Osteoblast (primary cell): ENCODE measurements at places on chromosomes 4 and X. TPM values are rescaled to one million over a fixed set of nuclear protein-coding genes. Genes with fewer than 3 reads are reported as not detected.

DNA sequence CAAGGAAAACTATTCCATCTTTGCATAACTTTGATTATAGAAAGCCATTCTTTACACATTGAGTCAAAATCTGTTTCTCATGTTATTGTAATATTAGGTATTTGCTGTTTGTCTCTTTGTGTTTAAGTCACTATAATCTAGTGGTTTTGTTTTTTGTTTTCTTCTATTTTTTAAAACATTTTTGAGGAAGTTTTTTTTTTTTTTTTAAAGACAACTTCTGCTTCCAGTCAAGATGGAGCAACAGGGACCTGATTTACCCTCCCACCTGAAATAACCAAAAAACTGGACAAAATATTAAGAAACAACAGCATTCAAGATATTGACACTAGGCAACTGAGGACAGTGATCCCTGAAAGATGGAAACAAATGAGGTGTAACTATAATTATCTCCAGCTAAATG lies 18.4 kb upstream of the NSUN7 start:
- H3K4me1 ChIP-seq = no peaks in the 10 kb centered on the region
- DNase-seq = no peak
- peaks cover 6% of the 10 kb centered on the region for H3K27me3 ChIP-seq
- H3K36me3 ChIP-seq = no peaks in the 10 kb centered on the region

LRAT gene
- total RNA-seq = not detected in 2 replicates

CXCL1 gene
- total RNA-seq = 0.29 and 4.7 TPM in 2 replicates

DNA sequence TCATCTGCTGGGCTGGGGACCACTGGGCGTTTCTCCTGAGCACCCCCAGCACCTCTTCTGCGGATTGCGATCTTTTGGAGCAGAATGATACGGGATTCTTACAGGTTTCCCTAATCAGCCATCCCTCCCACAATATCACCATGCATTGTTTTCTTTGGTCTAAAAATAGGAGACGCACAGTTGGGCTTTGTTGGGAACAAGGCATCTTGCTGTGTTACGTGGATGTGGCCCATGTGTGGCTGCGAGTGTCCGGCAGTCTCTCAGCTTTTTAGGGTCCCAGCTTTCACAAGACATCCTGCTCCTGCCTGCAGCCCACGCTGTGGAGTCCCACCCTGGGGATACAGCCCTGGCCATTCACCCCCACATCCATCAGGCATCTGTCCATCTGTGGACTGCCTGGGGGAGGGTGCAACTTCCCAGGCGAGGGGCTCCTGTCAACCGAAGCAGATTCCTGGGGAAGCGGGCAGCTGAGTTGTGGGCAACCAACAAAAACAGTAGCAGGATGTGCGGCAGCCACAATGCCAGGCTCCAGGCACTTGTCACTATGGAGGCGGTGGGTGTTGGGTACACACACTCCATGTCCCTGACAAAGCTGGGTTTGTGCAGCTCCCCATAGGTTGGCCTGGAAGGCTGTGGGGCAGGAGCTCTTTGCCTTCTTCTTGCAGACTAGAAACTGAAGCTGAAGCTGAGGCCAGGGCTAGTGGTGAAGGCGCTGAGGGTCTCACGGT lies 185.5 kb upstream of the PSAPL1 start:
- H3K27me3 ChIP-seq = peaks cover 18% of the 10 kb centered on the region
- H3K36me3 ChIP-seq = no peaks in the 10 kb centered on the region
- H3K27ac ChIP-seq = no peak overlapping the region
- H3K4me3 ChIP-seq = no peak overlapping the region
- H3K4me1 ChIP-seq = peaks cover 7% of the 10 kb centered on the region
- DNase-seq = peak; percentile 76

DNA sequence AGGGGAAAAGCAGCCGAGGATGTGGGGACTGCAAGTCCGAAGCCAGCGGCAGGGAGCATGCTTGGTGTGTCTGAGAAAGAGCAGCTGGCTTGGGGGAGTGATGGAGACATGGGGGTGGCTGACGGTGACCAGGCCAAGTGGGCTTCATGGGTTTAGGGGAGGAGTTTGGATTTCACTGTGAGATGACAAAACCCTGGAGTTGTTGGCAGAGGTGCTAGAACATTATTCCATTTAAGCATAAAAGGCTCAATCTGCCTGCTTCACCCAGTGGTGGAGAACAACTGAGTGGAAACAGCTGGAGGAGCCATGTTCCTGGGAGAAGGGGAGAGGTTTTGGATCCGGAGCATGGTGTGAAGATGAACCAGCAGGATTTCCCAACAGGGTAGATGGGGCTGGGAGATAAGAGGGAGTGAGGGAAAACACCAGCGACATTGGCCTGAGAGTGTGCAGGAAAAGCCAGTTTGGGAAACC lies 318.0 kb upstream of the TAPT1 start:
- DNase-seq = no peak
- no peaks in the 10 kb centered on the region for H3K4me1 ChIP-seq
- H3K27me3 ChIP-seq = no peaks in the 10 kb centered on the region

- no peaks in the 10 kb centered on the region for H3K4me1 ChIP-seq
- peaks cover 11% of the 10 kb centered on the region for H3K36me3 ChIP-seq
- H3K27ac ChIP-seq = no peak overlapping the region
- H3K4me3 ChIP-seq = no peak overlapping the region
Observed at GRCh38 chr4:107906458-107907100, 24.8 kb upstream of the CYP2U1 start.

DNA sequence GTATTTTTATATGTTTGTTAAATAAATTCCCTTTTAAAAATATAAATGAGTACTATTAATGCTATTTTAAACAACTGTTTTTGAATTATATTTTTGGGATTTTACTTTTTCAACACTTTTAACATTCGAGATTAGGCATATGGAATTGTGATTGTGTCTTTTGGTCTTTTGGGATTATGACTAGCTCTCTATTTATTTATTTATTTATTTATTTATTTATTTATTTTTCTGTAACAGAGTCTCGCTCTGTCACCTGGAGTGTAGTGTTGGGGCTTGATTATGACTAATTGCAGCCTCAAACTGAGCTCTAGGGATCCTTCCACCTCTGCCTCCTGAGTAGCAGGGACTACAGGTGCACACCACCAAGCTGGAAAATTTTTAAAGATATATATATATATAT lies 1101.6 kb downstream of the FAM133A start:
- no peak for DNase-seq
- no peaks in the 10 kb centered on the region for H3K27me3 ChIP-seq
- no peak overlapping the region for H3K27ac ChIP-seq

GRCh38 chrX:134173541-134174272 lies 63.3 kb upstream of the CCDC160 start:
- no peak overlapping the region for H3K4me3 ChIP-seq
- no peak for DNase-seq
- no peaks in the 10 kb centered on the region for H3K36me3 ChIP-seq
- peaks cover 11% of the 10 kb centered on the region for H3K27me3 ChIP-seq
- H3K4me1 ChIP-seq = no peaks in the 10 kb centered on the region

DNA sequence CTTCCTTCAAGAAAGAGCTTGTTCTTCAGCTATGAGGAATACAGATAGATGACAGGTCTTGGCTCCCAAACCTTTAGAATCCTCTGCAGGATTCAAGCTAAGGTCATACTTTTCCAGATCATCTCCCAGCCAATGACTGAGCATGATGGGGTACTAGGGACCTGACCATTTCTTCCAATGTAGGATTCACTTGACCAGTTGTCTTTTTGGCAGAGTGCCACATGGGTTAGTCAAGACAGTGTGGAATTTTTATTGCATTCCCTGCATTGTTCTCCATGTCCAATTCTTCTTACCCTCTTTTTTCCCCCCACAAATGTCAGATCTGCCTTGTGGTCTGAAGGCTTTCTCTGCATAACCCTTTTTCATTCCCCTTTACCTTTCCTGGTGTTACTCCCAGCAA lies 99.5 kb downstream of the CCSER1 start:
- H3K4me1 ChIP-seq = no peaks in the 10 kb centered on the region
- no peaks in the 10 kb centered on the region for H3K36me3 ChIP-seq
- no peak overlapping the region for H3K27ac ChIP-seq
- H3K4me3 ChIP-seq = no peak overlapping the region
- DNase-seq = no peak
- no peaks in the 10 kb centered on the region for H3K27me3 ChIP-seq

DNA sequence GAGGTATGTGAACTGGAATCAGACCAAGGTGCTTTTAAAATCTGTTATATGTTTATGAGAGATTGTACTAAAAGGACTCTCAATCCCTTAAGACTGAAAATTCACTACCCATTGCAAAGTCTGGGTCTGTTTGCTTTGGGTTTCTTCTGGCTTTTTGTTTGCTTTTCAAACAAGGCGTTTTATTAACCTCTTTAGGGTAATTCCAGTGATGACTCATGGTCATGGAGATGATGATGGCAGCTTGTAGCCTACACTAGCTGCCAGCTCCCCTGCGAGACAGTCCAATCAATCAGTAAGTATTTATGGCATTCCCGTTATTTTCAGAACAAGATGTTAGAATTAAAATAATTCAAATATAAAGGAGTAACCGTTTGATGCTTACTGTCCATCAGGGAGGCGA lies 643.8 kb upstream of the FTHL17 start:
- no peak for DNase-seq
- no peaks in the 10 kb centered on the region for H3K4me1 ChIP-seq
- no peaks in the 10 kb centered on the region for H3K36me3 ChIP-seq
- H3K27me3 ChIP-seq = no peaks in the 10 kb centered on the region
- H3K27ac ChIP-seq = no peak overlapping the region

GRCh38 chrX:14932136-14932535 lies 58.9 kb downstream of the MOSPD2 start:
- no peak for DNase-seq
- peaks cover 1% of the 10 kb centered on the region for H3K4me1 ChIP-seq
- no peaks in the 10 kb centered on the region for H3K36me3 ChIP-seq
- no peak overlapping the region for H3K4me3 ChIP-seq
- H3K27me3 ChIP-seq = no peaks in the 10 kb centered on the region
- H3K27ac ChIP-seq = no peak overlapping the region

DNA sequence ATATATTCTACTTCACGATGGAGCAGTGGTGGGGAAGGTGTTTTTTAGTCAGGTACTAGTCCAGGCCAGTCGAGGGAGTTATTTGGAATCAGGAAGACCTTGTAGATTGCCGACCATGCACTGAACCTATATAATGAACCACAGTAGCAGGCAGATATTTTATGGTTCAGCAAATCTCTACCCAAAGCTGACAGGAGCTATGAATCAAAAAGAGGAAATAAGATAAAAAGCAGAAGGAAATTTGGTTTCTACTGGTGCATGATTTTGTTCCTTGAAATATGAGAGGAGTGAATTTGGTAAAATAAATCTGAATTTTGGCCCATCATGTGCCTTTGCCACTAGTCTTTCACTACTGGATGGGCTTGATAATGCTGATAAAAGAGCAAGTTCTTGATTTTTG lies 924.3 kb upstream of the DIAPH2 start:
- no peaks in the 10 kb centered on the region for H3K27me3 ChIP-seq
- H3K27ac ChIP-seq = no peak overlapping the region
- H3K4me1 ChIP-seq = no peaks in the 10 kb centered on the region
- no peak overlapping the region for H3K4me3 ChIP-seq
- DNase-seq = no peak

WNK3 gene
- total RNA-seq = 0.88 and 1.1 TPM in 2 replicates

DNA sequence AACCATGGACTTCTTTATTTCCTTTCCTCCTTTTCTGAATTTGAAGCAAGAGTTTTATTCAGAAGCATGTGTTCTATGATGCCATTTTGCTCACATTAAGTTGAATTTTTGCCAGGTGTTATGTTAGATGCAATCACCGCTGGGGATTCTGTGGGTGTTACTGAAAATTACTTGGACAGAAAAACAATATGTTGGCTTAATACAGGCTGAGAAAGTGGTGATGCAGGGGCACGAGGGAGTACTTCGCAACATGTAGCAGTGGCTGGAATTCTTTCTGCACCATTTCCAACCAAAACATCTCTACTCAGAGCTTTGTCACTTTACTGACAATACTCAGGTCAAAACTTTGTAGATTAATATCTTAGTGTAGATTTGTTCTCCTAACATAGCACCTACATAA lies 109.2 kb upstream of the PCDH18 start:
- peak; percentile 84 for DNase-seq
- no peaks in the 10 kb centered on the region for H3K27me3 ChIP-seq
- H3K27ac ChIP-seq = peak overlapping the region; percentile 4
- no peaks in the 10 kb centered on the region for H3K36me3 ChIP-seq

DNA sequence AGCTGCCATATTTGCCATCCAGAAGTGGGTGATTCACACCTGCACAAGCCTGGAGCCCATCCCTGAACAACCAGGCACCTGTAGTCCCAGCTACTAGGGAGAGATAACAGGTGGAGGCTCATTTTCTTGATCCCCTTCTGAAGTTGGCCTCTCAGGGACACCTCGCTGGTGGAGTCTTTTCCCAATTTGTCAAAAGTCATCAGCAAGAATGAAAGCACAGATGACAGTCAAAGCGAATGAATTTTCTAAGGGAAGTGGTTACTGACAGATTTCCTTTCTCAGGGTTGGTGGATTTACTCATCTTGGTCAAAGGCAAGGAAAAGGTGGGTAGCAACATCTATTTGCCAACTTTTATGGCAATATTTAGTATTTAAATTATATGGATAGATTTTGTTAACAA lies 36.5 kb downstream of the FGFBP1 start:
- no peak overlapping the region for H3K27ac ChIP-seq
- H3K4me3 ChIP-seq = no peak overlapping the region
- H3K4me1 ChIP-seq = no peaks in the 10 kb centered on the region
- no peak for DNase-seq
- H3K27me3 ChIP-seq = peaks cover 20% of the 10 kb centered on the region
- no peaks in the 10 kb centered on the region for H3K36me3 ChIP-seq

GRCh38 chr4:121439669-121440068 lies 58.9 kb upstream of the QRFPR start:
- H3K4me3 ChIP-seq = no peak overlapping the region
- H3K27me3 ChIP-seq = no peaks in the 10 kb centered on the region
- no peak overlapping the region for H3K27ac ChIP-seq
- H3K4me1 ChIP-seq = no peaks in the 10 kb centered on the region
- DNase-seq = no peak

GRCh38 chr4:100164808-100165760 lies 25.2 kb downstream of the DDIT4L start:
- no peak overlapping the region for H3K4me3 ChIP-seq
- H3K27ac ChIP-seq = no peak overlapping the region
- DNase-seq = no peak
- H3K36me3 ChIP-seq = no peaks in the 10 kb centered on the region

TEX11 gene
- not detected in 2 replicates for total RNA-seq

DNA sequence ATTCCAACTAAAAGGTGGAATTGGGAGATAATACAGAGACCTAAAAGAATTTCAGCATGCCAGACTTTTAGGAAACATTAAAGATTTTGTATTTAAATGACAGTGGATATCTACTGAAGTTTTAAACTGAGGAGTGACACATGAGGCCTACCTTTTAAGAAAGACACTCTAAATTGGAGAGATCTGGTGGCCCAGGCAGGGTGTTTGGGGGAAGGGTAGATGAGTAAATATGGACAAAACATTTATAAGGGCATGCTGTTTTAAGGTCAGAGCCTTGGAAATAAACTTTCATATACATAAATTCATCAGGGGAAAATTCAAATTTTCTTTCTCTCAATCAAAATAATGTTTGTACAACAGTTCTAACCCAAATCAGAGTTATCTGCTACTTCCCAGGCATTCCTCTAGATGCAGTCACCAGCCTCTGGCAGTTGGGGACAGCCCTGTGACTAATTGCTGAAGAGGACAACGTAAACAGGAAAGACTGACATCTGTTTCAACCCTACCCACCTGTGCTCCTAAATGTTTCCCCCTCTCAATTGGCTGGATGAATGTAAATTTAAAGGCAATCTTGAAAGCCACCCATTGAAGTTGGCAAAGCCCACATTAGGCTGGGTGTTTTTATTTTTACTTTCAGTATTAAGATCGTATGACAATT lies 1646.9 kb upstream of the ADGRL3 start:
- H3K27me3 ChIP-seq = no peaks in the 10 kb centered on the region
- no peaks in the 10 kb centered on the region for H3K36me3 ChIP-seq
- no peaks in the 10 kb centered on the region for H3K4me1 ChIP-seq
- H3K27ac ChIP-seq = no peak overlapping the region
- DNase-seq = no peak
- H3K4me3 ChIP-seq = peak overlapping the region; percentile 25

GRCh38 chrX:38896724-38897298 lies 95.6 kb downstream of the MID1IP1 start:
- peaks cover 9% of the 10 kb centered on the region for H3K27me3 ChIP-seq
- peak; percentile 56 for DNase-seq
- H3K27ac ChIP-seq = no peak overlapping the region
